Endodermal cell (in vitro differentiated cells): ENCODE measurements at places on chromosomes 11 and 22. TPM values are rescaled to one million over a fixed set of nuclear protein-coding genes. Genes with fewer than 3 reads are reported as not detected.
A peak's percentile ranks its signal among the peaks of the same experiment; 100 is the strongest.

GRCh38 chr11:127925475-127925874 is 661.9 kb downstream of the ETS1 start:
- H3K4me3 ChIP-seq: no peak overlapping the region
- H3K27me3 ChIP-seq: no peaks in the 10 kb centered on the region
- DNase-seq: no peak
- no peak overlapping the region for H3K27ac ChIP-seq
- H3K36me3 ChIP-seq: no peaks in the 10 kb centered on the region

DNA sequence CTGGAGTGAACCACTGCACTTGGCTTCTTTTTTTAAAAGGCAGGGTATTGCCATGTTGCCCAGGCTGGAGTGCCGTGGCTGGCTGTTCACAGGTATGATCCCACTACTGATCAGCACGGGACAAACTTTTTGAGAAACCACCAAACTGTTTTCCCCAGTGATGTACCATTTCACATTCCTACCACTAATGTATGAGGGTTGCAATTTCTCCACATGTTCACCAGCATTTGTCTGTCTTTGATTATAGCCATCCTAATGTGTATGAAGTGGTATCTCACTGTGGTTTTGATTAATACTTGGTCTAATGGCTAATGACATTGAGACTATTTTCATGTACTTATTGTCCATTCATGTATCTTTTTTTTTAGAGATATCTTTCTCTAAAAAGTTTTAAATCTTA is 41.5 kb upstream of the EP300 start:
- no peaks in the 10 kb centered on the region for H3K27me3 ChIP-seq
- no peak overlapping the region for H3K27ac ChIP-seq
- H3K36me3 ChIP-seq: no peaks in the 10 kb centered on the region
- no peak overlapping the region for H3K4me3 ChIP-seq
- peaks cover 8% of the 10 kb centered on the region for H3K4me1 ChIP-seq

DNA sequence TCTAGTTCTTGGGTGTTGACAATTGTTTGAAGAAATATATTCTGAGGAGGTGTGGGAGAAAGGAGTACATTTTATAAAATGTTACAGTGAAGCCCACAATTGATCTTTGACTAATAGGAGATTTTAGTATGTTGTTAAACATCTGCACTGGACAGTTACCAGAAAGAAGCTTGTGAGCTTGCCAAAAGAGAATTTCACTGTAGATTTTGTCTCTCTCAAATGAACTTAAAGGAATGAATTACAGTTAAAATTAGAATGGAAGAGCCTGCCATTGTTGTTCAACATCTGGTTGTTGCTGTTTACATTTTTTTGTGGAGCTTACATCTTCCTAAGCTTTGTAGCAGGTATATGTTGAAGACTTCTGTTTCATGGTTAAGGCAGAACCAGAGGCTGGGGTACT is 620.5 kb upstream of the CCDC179 start:
- H3K27me3 ChIP-seq: no peaks in the 10 kb centered on the region
- no peaks in the 10 kb centered on the region for H3K36me3 ChIP-seq
- no peak overlapping the region for H3K27ac ChIP-seq
- peaks cover 14% of the 10 kb centered on the region for H3K4me1 ChIP-seq
- H3K4me3 ChIP-seq: no peak overlapping the region

- H3K4me1 ChIP-seq: no peaks in the 10 kb centered on the region
- no peaks in the 10 kb centered on the region for H3K27me3 ChIP-seq
- H3K36me3 ChIP-seq: peaks cover 34% of the 10 kb centered on the region
- H3K4me3 ChIP-seq: no peak overlapping the region
Observed at GRCh38 chr11:86459682-86460460, 85.2 kb downstream of the CCDC81 start.

DNA sequence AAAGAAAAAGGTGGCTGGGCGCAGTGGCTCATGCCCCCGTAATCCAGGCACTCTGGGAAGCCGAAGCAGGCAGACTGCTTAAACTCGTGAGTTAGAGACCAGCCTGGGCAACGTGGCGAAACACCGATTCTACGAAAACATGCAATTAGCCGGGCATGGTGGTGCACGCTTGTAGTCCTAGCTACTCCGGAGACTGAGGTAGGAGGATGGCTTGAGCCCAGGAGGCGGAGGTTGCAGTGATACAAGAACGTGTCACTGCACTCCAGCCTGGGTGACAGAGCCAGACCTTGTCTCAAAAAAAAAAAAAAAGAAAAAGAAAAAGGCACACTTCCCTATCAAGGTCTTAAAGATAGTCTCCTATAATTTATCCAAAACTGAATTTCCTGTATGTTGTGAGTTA is 39.4 kb downstream of the DGCR2 start:
- H3K27ac ChIP-seq: no peak overlapping the region
- no peaks in the 10 kb centered on the region for H3K4me1 ChIP-seq
- no peak overlapping the region for H3K4me3 ChIP-seq
- peaks cover 63% of the 10 kb centered on the region for H3K36me3 ChIP-seq

DNA sequence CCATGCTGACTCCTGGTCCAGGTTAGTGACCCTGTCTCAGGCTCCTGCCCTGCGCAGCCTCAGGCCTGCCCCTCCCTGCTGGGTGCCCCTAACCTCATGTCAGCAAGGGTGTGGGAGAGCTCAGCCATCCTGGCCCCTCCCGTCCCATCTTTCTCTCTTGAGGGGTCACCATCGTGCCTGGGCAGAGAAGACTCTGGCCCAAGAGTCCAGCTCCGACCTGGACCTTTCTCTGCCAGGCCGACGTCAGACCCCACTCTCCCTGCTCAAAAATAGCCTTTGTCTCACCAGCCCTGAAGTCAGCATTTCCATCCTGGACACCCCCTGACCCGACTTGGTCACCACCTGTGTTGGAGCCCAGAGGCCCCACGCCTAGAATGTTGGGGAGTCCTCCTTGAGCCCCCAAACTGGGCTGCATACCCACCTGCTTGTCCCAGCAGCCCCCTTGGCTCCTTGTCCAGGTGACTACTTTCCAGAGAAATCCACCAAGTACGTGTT is 4.9 kb downstream of the SCGB1C1 start:
- peaks cover 9% of the 10 kb centered on the region for H3K36me3 ChIP-seq
- no peak overlapping the region for H3K4me3 ChIP-seq
- no peak overlapping the region for H3K27ac ChIP-seq
- peaks cover 11% of the 10 kb centered on the region for H3K4me1 ChIP-seq

GRCh38 chr11:38667359-38667758 is 2069.3 kb upstream of the RAG2 start:
- H3K4me1 ChIP-seq: no peaks in the 10 kb centered on the region
- no peak overlapping the region for H3K27ac ChIP-seq
- H3K36me3 ChIP-seq: no peaks in the 10 kb centered on the region
- H3K27me3 ChIP-seq: no peaks in the 10 kb centered on the region
- no peak for DNase-seq
- no peak overlapping the region for H3K4me3 ChIP-seq

GRCh38 chr11:118820412-118821357 is 29.7 kb upstream of the DDX6 start:
- no peaks in the 10 kb centered on the region for H3K4me1 ChIP-seq
- DNase-seq: peak; percentile 52
- no peaks in the 10 kb centered on the region for H3K36me3 ChIP-seq
- no peaks in the 10 kb centered on the region for H3K27me3 ChIP-seq
- no peak overlapping the region for H3K4me3 ChIP-seq
- no peak overlapping the region for H3K27ac ChIP-seq

GRCh38 chr11:1157645-1158591 is at the start of gene MUC5AC:
Gene MUC5AC (plus strand): TSS chr11:1157953. CDS start chr11:1158000, 47 bp downstream.
- no peak within 1 kb of the TSS for H3K27ac ChIP-seq
- H3K36me3 ChIP-seq: no peaks in the 10 kb centered on the region
- no peaks in the 10 kb centered on the region for H3K27me3 ChIP-seq
- no peaks in the 10 kb centered on the region for H3K4me1 ChIP-seq
- no peak within 1 kb of the TSS for H3K4me3 ChIP-seq
- peak; percentile 35 for DNase-seq

DNA sequence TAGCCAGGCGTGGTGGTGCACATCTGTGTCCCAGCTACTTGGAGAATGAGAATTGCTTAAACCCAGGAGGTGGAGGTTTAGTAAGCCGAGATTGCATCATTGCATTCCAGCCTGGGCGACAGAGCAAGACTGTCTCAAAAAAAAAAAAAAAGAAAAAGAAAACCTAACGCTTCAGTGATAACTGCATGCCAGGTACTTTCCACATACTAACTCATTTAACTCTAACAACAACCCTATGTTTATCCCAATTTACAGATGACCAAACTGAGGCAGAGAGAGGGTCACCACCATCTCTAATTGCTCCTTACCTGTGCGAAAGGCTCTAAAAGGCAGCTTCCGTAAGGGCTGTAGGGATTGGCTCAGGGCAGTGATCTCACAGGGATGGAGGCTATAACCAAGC is 11.6 kb downstream of the PISD start:
- no peaks in the 10 kb centered on the region for H3K4me1 ChIP-seq
- no peak overlapping the region for H3K4me3 ChIP-seq
- peaks cover 37% of the 10 kb centered on the region for H3K36me3 ChIP-seq
- no peak for DNase-seq

GRCh38 chr11:8597182-8597581 is 3.2 kb upstream of the STK33 start:
- H3K27ac ChIP-seq: no peak overlapping the region
- H3K36me3 ChIP-seq: no peaks in the 10 kb centered on the region
- no peak for DNase-seq
- H3K4me1 ChIP-seq: peaks cover 16% of the 10 kb centered on the region

- H3K4me1 ChIP-seq: peaks cover 8% of the 10 kb centered on the region
- DNase-seq: no peak
- H3K27me3 ChIP-seq: no peaks in the 10 kb centered on the region
- no peak overlapping the region for H3K27ac ChIP-seq
Observed at GRCh38 chr11:33731723-33732531, 4.3 kb downstream of the CD59 start.

DNA sequence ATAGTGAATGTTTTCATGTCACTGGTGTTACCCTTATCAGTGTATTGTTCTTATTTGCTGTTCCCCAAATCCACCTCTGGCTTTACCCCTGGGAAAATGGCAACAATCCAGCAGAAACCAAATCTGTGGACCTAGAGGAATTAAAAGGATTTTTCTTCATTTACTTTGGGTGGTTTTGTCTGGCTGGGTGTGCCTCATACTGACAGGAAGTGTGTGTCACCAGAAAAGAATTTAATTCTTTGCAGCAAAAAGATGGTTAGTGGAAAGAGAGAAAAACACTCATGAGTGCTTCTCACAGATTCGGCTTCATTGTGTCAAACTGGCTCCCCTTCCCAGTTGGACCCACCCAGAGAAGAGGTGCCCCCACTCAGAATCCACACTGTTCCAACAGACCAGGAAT is 38.9 kb downstream of the FZD4 start:
- no peak overlapping the region for H3K27ac ChIP-seq
- no peak for DNase-seq
- H3K36me3 ChIP-seq: no peaks in the 10 kb centered on the region
- H3K4me3 ChIP-seq: no peak overlapping the region
- H3K27me3 ChIP-seq: no peaks in the 10 kb centered on the region
- H3K4me1 ChIP-seq: no peaks in the 10 kb centered on the region

The PDE2A gene
- total RNA-seq: 1.8 to 3.7 TPM (median 1.9 TPM) in 3 replicates

DNA sequence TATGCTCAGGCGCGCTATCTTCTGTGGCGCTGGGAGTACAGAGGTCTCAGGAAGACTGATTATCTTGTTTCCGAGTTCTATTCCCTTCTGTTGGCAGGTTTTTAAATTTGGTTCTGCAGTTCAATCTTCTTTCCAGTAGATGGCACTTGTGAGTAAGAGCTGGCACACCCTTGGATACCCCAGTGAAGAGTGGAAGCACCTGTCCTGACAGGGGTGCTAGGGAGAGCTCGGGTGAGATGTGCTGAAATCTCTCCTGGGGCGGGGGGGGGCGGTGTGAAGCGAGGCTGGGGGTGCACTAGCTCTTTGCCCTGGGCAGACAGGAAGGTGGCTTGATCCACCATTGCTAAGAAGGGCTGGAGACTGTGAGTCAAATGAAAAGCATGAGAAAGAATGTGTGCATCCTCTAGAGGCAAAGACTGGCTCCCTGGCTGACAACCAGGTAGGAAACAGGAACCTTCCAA is 679.9 kb upstream of the CCDC179 start:
- H3K4me1 ChIP-seq: peaks cover 19% of the 10 kb centered on the region
- H3K27me3 ChIP-seq: no peaks in the 10 kb centered on the region
- no peaks in the 10 kb centered on the region for H3K36me3 ChIP-seq

DNA sequence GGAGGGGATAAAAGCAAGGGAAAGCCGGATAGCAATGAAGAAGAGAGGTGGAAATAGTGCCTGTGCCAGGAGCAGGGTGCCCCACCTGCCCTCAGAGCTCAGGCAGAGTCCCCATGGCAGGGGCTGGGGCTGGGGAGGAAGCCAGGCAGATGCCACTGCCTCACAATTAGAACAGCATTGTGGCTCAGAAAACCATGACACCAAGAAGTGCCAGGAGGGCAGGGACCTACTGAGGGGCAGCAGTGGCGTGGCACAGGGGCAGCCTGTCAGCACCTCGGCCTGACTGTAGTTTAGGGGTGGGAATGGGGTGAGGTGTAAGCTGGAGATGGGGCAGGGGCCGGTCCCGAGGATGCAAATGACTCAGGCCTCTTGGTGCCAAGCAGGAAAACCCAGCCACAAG is 532.1 kb upstream of the B3GAT1 start:
- H3K27ac ChIP-seq: no peak overlapping the region
- DNase-seq: no peak
- no peak overlapping the region for H3K4me3 ChIP-seq
- no peaks in the 10 kb centered on the region for H3K36me3 ChIP-seq
- no peaks in the 10 kb centered on the region for H3K27me3 ChIP-seq

GRCh38 chr22:46578824-46579561 is 41.2 kb upstream of the GRAMD4 start:
- H3K27me3 ChIP-seq: no peaks in the 10 kb centered on the region
- no peak overlapping the region for H3K4me3 ChIP-seq
- H3K4me1 ChIP-seq: peaks cover 8% of the 10 kb centered on the region

- no peak for DNase-seq
- H3K4me1 ChIP-seq: no peaks in the 10 kb centered on the region
- no peaks in the 10 kb centered on the region for H3K36me3 ChIP-seq
- no peaks in the 10 kb centered on the region for H3K27me3 ChIP-seq
- no peak overlapping the region for H3K27ac ChIP-seq
Observed at GRCh38 chr11:115049796-115050195, 371.5 kb downstream of the NXPE2 start.

The GAS2 gene
- 1.9 to 4.5 TPM (median 4.1 TPM) in 3 replicates for total RNA-seq

GRCh38 chr11:103903621-103904323 is 132.7 kb upstream of the DDI1 start:
- no peak overlapping the region for H3K4me3 ChIP-seq
- H3K27ac ChIP-seq: no peak overlapping the region
- H3K4me1 ChIP-seq: no peaks in the 10 kb centered on the region
- H3K36me3 ChIP-seq: no peaks in the 10 kb centered on the region
- H3K27me3 ChIP-seq: no peaks in the 10 kb centered on the region

The LMO1 gene
- 0.23 TPM in 1 of 2 replicates, not detected in the other for total RNA-seq

DNA sequence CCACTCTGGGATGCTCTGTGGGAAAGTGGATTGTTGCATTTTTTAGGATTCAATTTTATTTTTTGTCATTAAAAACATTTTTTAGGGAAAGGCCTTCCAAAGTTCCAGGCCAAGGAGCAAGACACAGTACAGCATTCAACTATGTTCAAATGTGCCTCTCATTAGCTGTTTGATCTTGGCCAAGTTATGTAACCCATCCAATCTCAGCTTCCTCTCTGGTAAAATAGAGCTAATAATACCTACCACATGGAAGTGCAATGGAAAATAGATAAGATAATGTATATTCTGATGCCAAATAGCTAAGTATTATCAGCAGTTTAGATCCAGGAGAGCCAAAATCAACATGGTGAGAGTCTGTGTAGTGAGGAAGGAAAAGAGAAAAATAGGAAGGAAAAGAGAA is 220.3 kb upstream of the SESN3 start:
- DNase-seq: no peak
- H3K36me3 ChIP-seq: no peaks in the 10 kb centered on the region
- no peak overlapping the region for H3K27ac ChIP-seq
- H3K4me1 ChIP-seq: peaks cover 6% of the 10 kb centered on the region

The ALKBH3 gene
- 13.6 and 13.9 TPM in 2 replicates for total RNA-seq
